ENCODE measurements at places on chromosomes 3 and 15. TPM values are rescaled to one million over a fixed set of nuclear protein-coding genes. Genes with fewer than 3 reads are reported as not detected.

DUOXA2 gene
- total RNA-seq = not detected

LRRN1 gene
- total RNA-seq = 20.2 TPM

RUVBL1 gene
- total RNA-seq = 133 TPM

ROBO2 gene
- 14.3 TPM for total RNA-seq

MBD4 gene
- total RNA-seq = 29.6 TPM

SGO1 gene
- total RNA-seq = 22.7 TPM

SEMA5B gene
- 0.16 TPM for total RNA-seq

ST6GAL1 gene
- 2.3 TPM for total RNA-seq

ADAMTSL3 gene
- total RNA-seq = 0.22 TPM

TNFAIP8L3 gene
- total RNA-seq = 0.05 TPM

EPHA3 gene
- 0.94 TPM for total RNA-seq

SCG5 gene
- total RNA-seq = 0.41 TPM

MANF gene
- total RNA-seq = 101 TPM

MTHFS gene
- total RNA-seq = 19.0 TPM

MINAR1 gene
- total RNA-seq = 0.79 TPM

TLR9 gene
- not detected for total RNA-seq

SNTN gene
- total RNA-seq = not detected

GRIP2 gene
- 0.57 TPM for total RNA-seq

NLGN1 gene
- 15.6 TPM for total RNA-seq

NR1I2 gene
- total RNA-seq = not detected

HES1 gene
- 21.6 TPM for total RNA-seq

SLC9A9 gene
- total RNA-seq = 1.4 TPM

PRICKLE2 gene
- 0.23 TPM for total RNA-seq

ASB14 gene
- total RNA-seq = not detected

PLSCR1 gene
- 27.8 TPM for total RNA-seq

BMF gene
- 6.7 TPM for total RNA-seq
